ENCODE measurements at places on chromosomes 3 and 15.

- DNase-seq = no peak
Measured at GRCh38 chr3:135792174-135792573, 173.4 kb upstream of the PPP2R3A start.

- DNase-seq = no peak
Measured at GRCh38 chr15:68699124-68699880, 120.5 kb downstream of the CORO2B start.

DNA sequence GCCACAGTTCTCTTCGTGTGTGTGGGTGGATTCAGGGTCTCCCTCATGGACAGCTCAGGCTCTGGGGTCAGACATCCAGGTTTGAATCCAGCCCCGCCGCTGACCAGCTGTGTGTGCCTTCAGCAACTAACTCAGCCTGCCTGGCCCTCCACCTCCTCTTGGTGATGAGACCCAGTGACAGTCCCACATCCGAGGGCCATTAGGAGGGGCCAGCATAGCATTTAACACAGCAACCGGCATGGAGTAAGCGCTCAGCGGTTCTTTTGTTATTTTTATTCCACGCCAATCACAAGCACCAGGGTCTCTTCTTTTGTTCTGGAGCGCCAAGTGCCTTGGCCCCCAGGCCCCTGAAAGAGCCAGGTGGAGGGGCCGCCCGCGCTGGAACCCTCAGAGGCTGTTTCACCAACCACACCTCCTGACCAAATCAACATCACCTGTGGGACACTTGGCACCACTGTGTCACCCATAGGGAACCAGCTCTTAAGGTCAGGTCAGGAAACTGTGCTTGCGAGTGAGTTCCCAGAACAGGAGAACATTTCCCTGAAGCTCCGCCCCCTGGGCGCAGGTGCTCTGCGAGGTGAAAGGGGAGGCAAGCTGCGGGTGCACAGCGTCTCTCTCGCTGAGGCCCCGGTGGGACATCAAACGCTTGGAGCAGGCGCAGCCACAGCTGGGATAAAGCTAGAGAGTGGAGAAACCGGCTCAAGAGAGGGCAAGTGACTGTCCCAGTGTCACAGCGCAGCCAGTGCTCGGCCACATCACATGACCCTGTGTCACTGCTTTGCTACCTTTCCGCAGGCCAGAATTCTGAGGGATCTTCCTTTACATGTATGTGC is 311.3 kb downstream of the UACA start:
- no peak for DNase-seq

GRCh38 chr3:14410503-14411165 is 8.2 kb downstream of the SLC6A6 start:
- peak; percentile 64 for DNase-seq

- DNase-seq = no peak
Measured at GRCh38 chr3:122497425-122497824, 17.3 kb downstream of the KPNA1 start.

- DNase-seq = no peak
Measured at GRCh38 chr15:67836477-67836876, 3.4 kb downstream of the RNU6-1 start.
